ENCODE measurements at places on chromosomes 1 and 21.
A peak's percentile ranks its signal among the peaks of the same experiment; 100 is the strongest.

DNA sequence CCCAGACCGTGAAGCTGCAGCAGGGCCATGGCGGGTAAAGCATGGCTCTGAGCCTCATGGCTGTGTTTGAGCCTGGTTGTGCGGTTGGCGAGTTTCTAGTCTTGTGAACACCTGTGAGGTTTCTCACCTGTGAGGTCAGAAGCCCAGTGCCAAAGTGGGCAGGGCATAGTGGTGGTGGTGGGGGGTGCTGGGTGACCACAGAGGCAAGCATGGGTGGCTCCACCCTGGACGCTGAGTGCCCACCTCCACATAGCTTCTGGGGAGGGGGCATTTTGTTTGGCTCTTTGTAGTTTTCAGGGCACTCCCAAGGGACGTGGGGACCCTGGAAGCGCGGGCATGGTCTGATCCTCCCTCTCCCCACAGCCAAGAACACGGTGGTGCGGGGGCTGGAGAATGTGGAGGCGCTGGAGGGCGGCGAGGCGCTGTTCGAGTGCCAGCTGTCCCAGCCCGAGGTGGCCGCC, 91.1 kb downstream of the TRIM11 start:
- no peak for DNase-seq

DNA sequence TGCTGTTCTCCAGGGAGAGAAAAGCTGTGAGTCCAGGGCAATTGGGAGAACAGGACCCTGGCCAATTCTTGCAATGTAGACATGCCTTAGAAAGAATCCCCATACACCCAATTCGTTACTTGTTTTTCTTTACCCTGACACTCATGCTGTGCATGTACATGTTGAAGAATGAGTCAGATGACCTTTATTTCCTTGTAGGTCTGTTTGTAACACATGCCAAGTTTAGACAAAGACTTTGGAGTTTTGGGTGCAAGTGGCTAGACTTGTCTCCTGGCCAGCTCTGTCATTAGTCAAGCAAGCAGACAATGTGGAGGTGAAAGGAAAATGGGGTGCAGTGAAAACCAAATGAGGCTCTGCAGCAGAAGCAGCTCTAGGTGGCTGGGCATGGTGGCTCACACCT, 38.1 kb downstream of the GNPAT start:
- DNase-seq: peak; percentile 29

DNA sequence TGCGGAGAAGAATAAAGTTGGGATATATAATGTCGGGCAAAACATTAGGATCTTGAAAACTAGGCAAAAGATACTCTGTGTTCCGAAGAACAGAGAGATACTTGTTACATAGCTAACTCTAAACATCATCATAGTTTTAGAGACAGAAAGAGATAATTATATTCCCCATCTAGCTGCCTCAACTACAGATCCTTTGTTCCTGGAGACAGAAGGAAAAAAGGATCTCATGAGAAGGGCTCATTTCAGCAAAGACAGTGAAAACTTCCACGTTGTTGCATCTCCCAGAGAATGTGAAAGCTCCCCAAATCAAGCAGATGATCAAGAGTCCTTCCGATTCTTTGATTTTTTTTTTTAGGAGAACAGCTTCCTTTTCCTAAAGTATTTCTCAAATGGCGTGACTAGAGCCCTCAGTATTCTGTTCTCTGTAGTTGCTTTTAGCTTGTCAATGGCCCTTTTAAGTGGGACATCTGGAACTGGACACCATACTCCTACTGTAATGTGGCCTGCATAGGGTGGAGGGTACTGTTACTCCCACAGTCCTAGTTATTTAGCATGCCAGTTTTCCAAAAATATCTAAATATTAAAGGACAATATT, 1048.2 kb downstream of the TTLL7 start:
- no peak for DNase-seq

GRCh38 chr1:9717193-9718005, 65.9 kb downstream of the PIK3CD start:
- peak; percentile 88 for DNase-seq

- DNase-seq: no peak
These were observed 6.2 kb upstream of the PEAR1 start for GRCh38 chr1:156887317-156887716.

GRCh38 chr1:171222936-171223335, 25.4 kb upstream of the FMO1 start:
- DNase-seq: no peak

All from small intestine (tissue), 16 donors.